ENCODE measurements at places on chromosomes 16 and 17.

- DNase-seq, result no peak
These were observed 971 bp downstream of the MINK1 start for GRCh38 chr17:4833941-4834680.

- peak; percentile 10 for DNase-seq
These were observed 43.4 kb upstream of the GSE1 start for GRCh38 chr16:85569615-85570212.

- no peak for DNase-seq
These were observed 19.8 kb upstream of the NF1 start for GRCh38 chr17:31074772-31075555.

DNA sequence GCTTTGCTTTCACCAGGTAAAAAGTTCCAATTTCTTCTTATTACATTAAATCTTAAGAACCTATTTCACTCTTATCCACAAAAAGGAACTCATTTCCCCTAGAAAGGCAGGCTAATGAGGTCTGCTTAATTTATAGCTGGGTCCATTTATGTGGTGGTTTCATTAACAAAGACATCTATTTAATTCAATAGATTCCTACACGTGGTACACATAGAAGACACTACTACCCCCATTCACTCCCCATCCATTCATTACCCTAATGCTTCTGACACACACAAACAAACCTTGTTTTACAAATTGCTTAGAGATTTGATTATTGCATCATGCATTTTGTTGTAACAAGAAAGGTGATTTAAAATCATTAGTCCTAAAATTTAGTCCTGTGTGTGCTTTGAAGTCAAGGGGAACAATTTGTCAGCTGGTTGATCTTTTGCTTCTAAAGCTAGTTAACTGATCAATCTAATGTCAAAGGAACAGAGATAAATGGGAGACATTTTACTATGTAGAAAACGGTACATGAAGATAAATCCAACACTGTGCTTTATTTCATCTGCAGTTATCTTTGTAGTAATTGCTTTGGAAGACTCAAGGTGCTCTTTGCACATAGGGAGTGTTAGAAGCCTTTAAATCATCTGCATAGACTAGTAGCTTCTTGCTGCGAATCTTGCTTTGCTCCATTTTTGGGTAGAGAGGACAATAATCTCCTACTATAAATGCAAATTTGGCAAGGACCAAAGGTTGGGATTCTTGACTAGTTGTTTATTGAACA, 379.2 kb downstream of the CDH11 start:
- no peak for DNase-seq

DNA sequence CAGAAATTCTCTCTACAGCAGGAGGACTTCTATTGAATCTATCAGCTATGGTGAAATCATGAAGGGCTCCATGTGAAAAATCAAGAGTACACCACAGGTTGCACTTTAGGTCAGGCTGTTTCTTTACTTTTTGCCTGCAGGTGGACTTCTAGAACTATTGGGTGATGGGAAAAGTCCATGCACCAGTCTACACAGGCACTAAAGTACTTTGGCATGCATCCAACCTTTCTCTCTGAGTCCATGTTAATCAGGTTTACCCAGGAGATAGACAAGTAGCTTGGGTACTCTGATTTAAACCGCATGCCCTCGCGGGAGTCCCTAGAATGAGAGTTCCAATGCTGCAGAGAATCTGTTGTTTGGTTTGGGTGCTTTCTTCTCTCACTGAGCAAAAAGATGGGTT, 9.1 kb upstream of the ANKFN1 start:
- DNase-seq, result no peak

GRCh38 chr17:50328363-50329325, 17.3 kb upstream of the XYLT2 start:
- DNase-seq, result no peak

DNA sequence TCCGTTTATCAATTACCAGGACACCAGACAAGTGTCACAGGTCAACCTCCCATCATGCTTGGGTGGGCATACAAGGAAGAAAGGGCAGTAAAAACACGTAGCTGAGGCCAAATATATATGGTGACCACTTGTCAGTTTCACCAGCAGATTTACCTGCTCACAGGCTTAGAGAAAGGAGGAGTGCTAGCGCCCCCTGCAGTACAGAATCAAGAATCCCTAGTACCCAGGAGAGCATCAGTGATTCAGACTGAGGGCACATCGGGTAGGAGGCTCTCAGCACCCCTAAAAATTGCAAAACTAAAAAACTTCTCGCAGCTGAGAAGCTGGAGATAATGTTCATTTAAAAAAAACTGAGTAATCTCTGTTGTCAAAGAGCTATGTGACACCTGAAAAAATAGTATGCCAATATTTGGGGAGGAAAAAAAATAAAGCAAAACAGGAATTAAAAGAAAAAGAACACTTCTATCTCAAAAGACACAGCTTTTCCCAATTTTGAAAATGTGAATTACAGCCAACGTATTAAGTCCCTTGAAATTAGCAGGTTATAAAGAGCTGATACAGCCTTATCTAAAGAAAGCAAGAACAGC, 21.2 kb upstream of the MON1B start:
- DNase-seq, result peak; percentile 41

DNA sequence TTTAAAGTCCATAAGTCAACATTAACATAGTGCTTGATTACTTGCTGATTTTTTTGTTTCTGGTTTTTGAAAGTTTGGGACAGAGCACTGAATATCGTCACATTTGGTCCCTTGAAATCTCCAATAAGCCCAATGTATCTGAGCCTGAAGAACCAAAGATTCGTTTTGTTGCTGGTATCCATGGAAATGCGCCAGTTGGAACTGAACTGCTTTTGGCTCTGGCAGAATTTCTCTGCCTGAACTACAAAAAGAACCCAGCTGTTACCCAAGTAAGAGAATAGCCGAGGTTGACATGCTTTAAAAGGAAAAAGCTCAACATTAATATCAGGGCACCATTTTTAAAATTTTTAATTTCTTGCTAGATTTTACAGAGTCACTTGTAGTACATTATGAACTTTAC, 27.7 kb upstream of the GOSR1 start:
- DNase-seq, result no peak

DNA sequence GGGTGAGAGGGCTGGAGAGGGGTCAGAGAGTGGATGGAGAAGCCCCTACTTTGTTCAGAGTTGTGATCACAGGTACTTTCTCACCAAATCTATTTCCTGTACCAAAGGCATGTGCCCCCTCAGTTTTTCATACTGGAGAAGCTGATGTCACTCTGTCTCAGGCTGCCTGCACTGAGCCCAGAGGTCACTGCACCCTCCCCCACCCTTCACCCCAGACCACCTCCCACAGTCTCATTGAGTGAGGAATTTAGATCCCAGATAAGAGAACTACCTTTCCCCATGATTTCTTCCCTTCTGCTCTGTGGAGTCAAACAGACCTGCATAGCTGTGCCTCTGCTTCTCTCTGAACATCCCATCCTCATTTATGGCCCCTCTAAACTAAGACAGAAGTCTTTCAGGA, 140.0 kb upstream of the IRX6 start:
- DNase-seq, result no peak

- DNase-seq, result no peak
These were observed 187.0 kb downstream of the SOX9 start for GRCh38 chr17:72307836-72308235.

DNA sequence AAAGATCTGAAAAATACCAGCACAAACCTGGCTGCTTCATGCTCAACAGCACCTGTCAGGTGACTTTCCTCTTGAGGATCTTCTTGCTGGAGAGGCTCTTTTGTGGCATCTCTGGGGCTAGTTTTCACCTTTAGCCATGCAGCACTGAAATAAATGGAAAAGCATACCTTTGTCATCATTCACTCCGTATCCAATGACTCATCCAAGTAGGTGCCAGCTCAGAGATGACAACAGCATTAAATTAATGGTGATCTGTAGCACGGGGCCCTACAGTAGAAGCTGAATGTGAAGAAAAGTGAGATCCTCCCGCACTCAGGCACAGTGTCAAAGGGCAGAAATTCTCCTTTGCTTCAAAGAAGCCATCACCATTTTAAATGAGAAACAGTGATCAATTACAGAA, 32.2 kb downstream of the KIAA0753 start:
- DNase-seq, result no peak

DNA sequence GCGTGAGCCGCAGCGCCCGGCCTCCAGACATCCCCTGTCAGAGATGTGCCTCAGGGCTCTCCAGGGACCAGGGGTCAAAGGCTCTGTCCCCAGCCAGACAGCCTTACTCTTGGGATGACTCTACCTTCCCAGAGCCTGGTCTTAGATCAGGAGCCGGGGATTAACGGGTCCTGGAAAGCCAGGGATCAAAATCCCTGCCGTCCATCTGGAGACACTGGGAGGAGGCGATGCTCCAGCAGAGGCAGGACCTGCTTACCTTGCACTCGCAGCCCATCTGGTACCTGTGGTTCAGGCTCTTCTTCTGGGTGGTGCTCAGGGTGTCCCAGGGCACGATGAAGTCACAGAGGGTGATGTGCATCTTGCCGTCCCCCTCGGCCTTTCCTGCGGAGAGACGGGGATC, 16.7 kb upstream of the USP36 start:
- DNase-seq, result no peak

- DNase-seq, result no peak
These were observed 52.4 kb upstream of the MRPS23 start for GRCh38 chr17:57902117-57902799.

DNA sequence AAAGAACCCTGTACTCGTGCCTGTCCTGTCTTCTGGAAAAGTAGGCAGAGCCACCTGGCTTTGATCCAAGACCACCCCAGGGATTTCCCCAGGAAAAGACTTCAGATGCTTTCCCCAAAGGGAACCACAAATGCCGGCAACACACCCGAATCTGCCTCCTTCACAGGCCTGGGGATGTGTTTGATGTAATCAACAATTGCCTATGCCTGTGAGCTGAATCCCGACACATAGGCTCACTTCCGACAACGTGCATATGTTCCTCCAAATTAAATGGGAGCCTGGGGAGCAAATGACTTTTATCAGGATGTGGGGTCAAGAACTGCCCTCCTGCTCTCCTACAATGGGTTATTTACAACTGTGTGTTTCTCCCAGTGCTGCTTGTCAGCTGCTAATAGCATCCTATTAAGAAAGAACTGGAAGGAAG, 535.2 kb upstream of the CDH11 start:
- no peak for DNase-seq

- no peak for DNase-seq
These were observed 15.0 kb downstream of the GNA13 start for GRCh38 chr17:65041518-65041917.

DNA sequence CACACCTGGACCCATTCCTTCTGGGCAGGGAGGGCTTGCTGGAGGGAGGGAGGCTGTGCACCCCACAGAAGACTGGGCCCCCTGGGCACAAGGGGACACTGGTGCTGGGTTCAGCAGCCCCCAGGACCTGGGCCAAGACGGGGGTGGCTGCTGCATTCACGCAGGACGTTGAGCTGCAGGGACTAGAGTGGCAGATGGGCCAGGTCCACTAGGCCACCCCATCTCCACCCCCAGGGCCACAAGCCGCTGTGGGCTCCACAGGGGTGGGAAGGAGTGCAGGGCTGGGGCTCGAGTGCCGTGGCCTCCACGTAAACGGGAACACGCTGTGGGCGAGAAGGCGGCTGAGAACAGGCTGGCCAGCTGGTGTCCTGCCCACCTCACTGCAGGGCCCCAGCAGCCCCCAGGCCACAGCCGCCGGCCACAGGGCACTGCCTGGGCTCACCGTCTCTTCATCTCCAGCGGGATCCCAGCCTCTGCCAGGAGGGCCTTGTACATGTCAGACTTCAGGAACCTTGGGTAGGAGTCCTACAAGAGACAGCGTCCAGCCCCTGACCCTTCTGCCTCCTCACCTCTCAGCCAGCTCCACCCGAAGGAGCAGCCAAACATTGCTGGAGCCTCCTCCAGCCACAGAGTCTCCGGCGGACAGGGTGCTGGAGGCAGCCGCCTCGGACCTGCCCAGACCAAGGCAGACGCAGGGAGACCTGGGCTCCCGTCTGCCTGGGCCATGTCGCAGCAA, 6.5 kb downstream of the RGS11 start:
- no peak for DNase-seq

- DNase-seq, result no peak
These were observed 23.5 kb downstream of the EFTUD2 start for GRCh38 chr17:44875761-44876160.

DNA sequence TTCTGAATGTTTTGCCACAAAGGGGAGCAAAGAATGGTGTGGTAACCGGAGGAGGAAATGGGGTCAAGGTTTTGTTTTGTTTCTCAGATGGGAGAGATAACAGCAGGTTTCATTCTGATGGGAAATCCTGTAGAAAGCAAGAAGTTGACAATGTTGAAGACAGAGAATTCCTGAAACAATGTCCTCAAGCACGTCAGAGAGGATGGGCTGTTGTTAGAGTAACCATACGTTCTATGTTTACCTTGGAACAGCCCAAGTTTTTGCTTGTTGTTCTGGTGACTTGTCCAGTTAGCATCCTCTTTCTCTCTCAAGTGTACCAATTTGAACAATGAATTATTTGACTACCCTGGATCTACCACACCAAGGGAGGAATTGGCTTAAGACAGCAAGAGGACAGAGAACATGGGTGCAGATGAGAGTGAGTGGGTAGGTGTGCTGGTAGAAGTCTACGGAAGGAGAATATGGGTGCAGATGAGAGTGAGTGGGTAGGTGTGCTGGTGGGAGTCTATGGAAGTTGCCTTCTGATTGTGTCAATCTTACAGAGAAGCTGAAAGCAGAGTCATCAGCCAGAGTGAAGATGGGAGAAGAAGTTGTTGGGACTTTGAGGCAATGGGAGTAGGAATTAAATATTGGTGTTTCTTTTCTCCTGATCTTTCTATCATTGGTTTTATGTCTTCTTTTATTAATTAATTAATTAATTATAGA, 14.8 kb upstream of the NSRP1 start:
- no peak for DNase-seq

DNA sequence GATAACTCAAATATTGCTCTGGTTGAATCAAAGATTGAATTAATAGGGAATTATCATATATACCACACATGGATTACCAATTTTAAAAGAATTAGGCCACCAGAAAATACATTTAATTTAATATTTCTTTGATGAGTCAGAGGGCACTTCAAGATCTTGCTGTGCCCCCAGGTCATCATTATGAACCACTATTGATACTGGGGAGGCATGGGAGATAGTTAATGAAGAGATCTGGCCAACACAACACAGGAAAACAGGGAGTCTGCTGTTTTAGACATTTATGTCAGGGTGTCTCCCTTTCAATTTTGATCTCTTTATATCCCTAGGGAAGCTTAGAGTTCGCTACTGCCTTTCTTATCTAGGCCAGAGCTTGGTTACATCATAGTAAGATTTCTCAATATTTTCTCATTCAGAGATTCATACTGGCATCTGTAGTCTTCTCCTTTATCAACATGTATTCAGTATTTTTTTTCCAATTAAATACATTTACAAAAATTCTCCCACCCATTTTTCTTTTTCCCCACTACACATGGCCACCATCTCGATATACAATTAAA, 158.3 kb upstream of the ZFHX3 start:
- no peak for DNase-seq

DNA sequence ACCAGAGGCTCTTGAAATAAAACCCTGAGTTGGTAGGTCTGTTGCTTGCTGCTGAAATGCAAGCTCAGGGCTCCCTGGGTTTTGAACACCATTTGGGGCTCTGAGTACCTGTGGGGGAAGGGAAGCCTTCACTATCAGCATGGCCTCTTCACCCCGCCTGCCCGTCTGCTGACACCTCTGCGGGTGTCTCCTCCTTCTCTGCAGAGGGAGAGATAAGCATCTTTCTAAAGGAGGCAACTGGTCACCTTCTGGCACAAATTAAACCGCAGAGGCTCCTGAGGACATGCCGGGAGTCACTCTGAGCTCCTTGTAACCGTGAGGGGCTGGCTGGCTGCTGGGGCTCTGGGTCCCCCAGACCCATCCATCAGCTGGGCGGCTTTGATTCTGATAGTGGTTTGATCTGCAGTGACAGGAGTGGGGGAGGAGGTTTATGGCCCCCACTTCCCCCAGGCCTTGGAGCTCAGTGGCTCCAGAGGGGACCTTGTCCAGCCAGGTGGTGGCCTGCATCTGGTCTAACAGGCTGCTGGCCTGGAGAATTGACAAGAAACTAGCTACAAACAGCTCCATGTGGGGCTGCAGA, 123.5 kb downstream of the IRF8 start:
- DNase-seq, result no peak
